ENCODE measurements at places on chromosomes 5 and 9.

GRCh38 chr5:174752121-174752520 is 27.7 kb downstream of the MSX2 start:
- DNase-seq, result no peak

DNA sequence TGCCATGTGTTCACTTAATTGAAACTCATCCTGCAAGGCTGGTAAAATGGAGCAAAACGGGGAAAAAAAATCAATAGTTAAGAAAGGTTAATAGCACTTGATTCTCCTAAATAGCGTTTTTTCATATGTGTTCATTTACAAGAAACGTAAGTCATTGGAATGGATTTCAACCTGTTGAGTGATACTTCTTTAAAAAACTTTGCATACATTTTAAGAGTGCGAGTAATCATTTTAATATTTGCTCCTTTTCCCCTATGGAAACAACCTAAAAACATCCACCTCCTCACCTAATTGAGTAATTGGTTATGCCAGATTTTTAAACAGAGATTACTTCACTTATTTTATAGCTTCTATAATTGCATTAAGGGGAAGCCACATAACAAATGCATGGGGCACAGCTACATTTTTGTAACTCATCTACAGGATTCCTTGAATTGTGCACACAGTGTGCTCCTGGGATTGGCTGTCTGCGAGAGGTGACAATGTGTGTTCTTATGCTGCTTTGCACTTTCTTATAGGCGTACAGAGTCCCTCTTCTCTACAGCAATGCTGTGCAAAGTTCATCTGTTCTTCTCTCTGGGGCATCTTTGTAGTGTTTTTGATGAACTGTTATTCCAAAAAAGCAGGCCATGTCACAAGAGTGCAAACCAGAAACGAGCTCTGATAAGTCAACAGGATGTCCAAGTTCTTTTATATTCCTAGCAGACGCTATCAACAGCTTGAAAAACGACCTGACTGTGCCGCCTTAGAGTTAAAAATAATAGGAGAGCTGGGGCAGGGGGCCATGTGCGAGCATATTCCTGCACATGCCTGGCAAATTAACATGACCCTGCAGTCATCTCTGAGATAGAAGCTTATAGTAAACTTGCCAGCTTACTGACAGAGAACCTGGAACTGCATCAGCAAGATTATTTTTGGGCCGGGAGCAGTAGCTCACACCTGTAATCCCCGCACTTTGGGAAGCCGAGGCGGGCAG is 117.9 kb downstream of the GOLPH3 start:
- DNase-seq, result no peak

DNA sequence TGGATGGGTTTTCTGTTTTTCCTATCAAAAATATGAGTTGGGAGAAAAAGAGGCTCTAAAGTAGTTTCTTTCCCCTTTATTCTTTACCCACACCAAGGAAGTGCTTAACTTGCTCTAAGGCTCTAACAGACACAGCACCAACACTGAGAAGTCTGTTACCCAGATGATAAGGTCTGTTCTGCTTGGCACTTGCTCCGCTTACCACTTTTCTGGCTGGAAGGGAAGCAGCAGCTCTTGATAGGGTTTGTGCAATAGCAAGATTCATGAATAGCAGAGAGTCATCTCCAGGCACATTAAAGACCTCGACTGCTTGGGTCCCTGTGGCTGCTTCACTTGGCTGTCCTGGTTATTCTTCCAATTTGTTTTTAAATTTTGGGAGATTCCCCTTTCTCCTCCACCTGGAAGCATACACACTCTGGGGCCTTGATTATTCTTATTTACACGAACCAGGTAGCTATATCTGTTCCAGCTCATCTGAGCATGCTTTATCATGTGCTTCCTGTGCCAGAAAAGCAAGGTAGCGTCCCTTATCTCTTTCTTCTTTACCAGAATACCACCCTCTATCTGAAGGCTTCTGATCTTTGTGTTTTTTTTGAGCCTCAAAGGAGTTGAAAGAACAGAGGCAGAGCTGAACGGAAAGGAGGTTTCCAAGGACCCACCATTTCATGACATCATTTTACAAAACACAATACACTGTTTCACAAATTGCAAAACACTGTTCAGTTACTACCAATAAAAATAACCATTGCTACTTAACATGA is 24.8 kb downstream of the PPP3R2 start:
- DNase-seq, result no peak

GRCh38 chr5:587403-587802 is 24.7 kb upstream of the CEP72 start:
- no peak for DNase-seq

- DNase-seq, result no peak
These were observed 14.2 kb upstream of the CRB2 start for GRCh38 chr9:123341816-123342215.

All from DMS79 treated with DMSO at 0.1 percent for 48 hours (cell line).